ENCODE measurements at places on chromosomes 12 and 14.

GRCh38 chr14:55146425-55146824, 17.4 kb downstream of the LGALS3 start:
- DNase-seq: no peak

DNA sequence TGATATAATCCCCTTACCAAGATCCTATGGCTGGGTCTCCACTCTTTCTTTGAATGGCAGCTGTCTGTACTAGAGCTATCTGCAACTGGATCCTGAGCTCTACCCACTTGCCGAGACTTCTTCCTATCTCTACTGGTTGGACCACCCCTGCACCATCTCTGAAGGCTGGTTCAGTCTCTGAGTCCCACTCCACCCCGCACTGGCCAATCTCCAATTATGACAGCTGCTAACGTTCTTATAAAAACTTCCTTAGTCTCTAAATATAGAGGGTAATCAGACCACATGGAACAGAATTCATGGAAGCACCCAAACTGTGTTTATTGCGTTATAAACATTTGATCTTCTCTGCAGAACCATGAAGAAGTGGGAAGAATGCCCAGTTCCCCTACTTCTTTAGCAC, 186.6 kb upstream of the EEA1 start:
- DNase-seq: no peak

GRCh38 chr14:29425705-29426482, 501.8 kb downstream of the PRKD1 start:
- DNase-seq: no peak

DNA sequence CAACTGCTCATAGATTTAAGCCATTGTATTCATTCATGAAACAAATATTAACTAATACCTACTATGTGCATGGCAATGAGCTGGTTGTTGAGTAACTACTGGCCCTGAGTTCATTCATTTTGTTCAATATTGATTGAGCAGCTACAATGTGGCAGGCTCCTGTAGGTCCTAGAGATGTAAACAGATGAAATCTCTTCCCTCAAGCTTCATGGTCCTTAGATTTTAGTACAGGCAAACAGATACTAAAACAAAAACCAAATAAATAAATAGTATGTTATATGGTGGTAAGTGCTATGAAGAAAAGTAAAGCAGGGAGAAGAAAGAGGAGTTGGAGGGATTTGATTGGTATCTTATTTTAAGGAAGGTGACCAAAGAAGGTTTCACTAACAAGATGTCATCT, 77.8 kb downstream of the RERG start:
- no peak for DNase-seq

GRCh38 chr14:31549817-31550216, 11.4 kb upstream of the NUBPL start:
- no peak for DNase-seq

DNA sequence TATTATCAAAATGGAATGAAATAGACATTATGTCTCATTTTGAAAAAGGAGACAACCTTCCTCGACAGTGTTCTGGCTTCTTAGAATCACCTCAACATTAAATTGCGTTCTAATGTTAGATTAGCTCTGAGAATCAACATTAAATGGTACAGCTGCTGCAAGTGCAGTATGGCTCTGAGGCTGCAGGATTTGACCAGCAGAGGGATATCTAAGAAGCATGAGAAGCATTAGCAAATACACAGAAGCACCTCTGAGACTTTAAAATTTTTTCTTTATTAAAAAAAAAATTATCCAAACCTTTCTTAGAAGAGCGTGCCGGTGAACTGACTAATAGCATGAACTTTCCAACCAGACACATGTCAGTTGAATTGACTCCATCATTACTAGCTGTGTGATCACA, 253.4 kb upstream of the LRIG3 start:
- DNase-seq: no peak

- no peak for DNase-seq
Measured at GRCh38 chr12:16385782-16386646, 38.6 kb downstream of the MGST1 start.

DNA sequence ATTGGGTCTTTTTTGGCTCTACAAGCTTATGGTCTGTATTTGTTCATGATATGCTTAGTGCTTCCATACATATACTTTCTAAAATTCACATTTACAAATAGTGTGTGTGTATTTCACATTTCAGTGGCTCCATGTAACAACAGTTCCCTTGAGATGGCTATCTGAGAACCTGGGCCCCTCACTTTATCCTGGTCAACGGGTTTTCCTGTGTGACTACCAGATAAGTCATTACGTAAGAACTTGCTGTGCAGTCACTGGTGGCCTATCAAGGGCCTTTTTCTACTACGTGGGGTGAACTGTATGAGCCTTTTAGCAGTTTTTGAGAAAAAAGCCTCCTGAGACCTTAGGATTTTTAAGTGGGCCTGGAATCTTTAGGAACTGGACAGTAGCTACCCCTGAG, 454.1 kb downstream of the PCNX1 start:
- DNase-seq: no peak

DNA sequence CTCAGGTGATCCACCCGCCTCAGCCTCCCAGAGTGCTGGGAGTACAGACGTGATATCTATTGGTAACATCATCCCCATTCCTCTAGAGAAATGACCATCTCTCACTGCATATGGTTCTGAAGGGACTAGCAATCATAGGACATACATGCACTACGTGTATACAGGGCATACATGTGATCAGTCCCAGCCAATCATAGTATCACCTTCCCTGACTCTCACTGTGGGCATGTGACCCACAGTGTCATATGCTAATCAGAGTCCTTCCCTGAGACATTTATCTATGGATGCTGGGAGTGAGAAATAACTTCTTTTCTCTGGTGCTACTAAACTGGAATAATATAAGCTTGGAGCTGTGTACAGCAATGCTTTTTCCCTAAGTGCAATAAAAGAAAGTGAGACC, 12.1 kb upstream of the FBXW8 start:
- DNase-seq: no peak

GRCh38 chr12:21912318-21912717, 28.9 kb downstream of the ABCC9 start:
- no peak for DNase-seq

DNA sequence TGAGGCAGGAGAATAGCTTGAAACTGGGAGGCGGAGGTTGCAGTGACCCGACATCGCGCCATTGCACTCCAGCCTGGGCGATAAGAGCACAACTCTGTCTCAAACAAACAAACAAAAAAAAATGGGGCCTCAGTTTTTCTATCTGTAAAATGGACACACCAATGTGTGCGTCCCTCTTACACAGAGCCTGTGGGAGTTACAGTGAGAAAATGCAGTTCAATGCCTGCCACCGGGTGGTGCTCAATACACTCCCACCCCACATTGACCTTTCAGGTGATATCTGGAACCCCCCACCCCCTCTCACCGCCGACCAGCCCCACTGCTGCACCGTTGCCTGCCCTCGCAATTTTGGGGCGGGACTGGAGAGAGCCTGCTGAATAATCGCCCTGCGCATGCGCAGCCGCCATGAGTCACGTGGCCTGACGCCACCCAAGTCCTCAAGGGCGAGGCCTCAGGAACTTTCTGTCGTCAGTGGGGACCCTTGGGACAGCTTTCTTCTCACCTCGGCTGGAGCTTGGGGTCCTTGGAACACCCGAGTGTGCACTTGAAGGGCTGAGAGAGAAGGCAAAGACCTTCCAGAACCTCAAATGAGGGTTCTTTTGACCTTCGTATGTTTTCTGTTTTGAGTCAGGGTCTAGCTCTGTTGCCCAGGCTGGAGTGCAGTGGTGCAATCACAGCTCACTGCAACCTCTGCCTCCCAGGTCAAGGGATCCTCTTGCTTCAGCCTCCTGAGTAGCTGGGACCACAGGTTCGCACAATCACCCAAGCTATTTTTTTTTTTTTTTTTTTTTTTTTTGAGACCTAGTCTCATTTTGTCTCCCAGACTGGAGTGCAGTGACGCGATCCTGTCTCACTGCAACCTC, 14.6 kb upstream of the CABP1 start:
- no peak for DNase-seq

DNA sequence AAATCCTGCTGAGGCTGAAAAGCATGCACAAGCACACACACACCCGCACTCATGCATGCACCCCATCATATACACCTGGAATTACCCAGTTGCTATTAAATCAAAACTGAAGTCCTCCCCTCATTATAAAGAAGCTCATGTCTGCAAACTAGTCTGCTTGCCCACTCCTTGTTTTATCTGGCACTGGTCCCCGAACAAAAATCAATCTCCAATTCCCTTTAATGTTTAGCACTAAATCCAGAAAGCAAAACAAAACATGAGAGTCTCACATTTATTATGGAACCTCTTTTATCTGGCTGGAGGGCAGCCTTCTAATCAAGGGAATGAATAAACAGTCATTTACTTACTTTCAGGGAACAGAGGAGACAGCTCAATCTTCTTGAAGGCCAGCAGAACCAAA, 1093.4 kb upstream of the FLRT2 start:
- no peak for DNase-seq

DNA sequence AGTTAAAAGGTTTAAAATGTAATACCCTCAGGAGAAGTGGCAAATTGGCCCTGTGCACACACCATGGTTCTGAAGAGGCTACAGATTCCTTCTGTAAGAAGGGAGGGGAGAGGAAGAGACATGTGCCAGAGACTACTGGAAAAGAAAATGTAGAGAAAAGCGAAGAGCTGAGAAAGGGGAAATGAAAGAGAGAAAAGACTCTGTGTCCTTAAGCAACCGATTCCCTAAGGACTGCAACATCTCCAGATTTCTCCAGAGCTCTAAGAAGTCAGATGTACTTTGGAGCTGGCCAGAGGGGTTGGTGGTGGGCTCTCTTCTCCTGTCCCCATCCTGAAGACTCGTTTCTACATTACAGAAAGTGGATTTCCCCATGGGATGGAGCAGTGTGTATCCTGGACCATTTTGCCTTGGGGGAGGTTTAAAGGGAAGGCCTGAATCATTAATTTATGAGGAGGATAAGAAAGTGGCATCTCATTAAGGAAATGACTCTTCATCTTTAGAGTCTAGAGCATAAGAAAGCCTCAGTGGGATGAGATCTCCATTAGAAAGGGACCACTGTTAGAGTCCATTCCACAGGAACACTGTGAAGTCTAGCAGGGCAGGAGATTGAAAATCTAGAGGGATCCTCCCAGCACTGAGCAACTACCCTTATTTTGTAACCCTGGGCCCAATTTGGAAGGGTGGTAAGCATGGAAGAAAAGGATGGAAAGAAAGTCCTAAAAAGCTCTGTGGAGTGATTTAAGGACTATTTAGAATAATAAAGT, 45.5 kb upstream of the FUT8 start:
- DNase-seq: no peak

DNA sequence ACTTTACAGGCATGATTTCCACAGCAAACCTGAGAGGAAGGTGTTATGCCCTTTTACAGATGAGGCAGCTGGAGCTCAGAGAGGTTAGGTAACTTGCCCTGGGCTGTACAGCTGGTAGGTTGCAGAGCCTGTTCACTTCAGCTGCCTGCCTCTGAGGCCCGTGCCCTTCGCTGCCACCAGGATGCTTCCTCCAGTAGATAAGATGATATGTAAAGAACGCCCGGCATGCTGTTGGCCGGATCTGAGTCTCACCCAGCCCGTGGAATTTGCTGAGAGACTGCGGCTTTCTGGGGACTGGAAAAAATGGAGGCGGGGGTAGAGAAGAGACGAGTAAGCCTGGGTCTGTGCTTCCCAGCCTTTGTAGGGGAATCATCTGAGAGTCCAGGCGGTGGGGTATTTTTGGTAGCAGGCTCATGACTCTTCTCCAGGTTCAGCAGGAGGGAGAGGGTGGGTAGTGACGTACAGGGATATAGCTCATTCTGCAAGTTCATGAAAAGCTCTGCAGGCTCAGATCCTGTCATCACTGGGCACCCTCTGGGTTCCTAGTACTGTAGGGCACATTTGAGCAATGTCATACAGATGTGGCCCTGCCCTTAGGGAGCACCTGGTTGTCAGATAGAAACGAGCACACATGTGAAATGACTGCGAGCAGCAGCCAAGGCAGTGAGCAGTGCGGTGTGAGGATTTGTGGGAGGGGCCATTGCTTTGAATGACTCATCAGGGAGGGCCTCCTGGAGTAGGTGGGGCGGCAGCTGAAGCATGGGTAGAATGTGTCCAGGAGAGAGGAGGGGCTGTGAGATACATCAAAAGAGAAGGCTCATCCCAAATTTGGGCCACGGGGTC, 159.4 kb downstream of the TSPAN9 start:
- no peak for DNase-seq

DNA sequence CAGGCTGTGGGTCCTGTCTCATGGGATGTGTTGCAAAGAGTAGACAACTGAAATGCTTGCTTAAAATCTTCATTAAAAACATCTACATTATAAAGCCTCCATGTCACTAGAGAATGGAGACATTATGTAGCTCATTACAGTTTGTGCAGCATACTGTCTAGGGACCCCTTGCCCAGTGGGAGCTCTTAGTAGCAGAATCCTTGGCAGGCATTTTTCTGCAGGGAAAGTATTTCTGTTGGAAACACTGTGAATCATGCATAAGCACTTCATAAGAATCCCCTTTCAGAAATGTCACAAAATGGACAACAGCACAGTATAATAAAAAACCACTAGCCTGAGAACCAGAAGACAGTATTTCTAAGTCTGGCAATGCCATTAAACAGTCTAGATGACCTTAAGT, 174.3 kb downstream of the MGAT4C start:
- no peak for DNase-seq

DNA sequence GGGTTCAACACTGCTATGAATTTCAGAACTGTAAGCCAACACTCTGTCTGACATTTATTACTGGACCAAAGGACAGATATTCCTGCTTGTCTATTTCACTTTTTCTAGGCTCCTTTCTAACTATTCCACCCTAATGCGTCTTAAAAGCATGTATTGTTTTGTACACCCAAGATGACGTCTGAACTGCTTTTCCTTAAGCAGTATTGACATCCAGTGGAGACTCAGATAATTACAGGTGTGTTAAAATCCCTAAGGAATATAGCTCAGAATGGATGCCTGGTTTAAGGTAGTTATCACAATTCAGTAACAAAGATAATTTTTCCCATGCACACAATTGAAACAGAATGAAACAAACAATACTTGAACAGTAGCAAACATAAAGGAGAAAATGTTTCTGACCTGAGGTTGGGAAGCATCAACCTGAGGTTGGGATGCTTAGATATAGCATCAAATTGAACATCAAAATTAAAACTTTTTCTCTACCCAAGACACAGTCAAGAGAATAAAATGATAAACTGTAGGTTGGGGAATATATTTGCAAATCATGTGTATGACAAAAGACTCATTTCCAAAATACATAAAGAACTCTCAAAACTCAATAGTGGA, 93.7 kb upstream of the PTPRR start:
- no peak for DNase-seq

- no peak for DNase-seq
Measured at GRCh38 chr12:108729612-108730364, 1.5 kb downstream of the CORO1C start.
